ENCODE measurements at places on chromosomes 6 and 20.
A peak's percentile ranks its signal among the peaks of the same experiment; 100 is the strongest.

GRCh38 chr6:124679387-124679786, 282.9 kb upstream of the RNF217 start:
- no peak for DNase-seq

GRCh38 chr6:28282926-28283325, 1.6 kb downstream of the PGBD1 start:
- peak; percentile 11 for DNase-seq

DNA sequence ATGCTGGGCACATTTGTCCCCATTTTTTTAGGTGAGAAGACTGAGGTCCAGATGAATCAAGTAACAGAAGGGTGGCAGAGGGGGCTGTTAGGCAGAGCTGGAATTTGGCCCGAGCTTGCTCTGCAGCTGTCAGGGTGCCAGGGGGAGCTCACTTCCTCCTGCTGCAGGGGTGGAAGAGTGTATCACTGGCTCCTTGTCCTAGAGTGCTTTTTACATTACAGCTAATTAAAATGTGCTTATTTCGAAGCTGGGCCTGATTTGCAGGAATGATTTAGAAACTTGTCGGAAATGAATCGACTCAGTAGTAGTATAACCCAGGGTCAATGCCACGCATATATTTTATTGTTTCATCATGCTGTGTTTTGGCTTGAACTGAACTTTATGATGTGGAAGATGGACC, 11.1 kb downstream of the TOX2 start:
- no peak for DNase-seq

GRCh38 chr6:14190191-14190928, 72.8 kb downstream of the CD83 start:
- no peak for DNase-seq

GRCh38 chr6:170403451-170403850, 96.9 kb downstream of the FAM120B start:
- DNase-seq: peak; percentile 50

- no peak for DNase-seq
Observed at GRCh38 chr6:15505463-15505918, 157.3 kb downstream of the DTNBP1 start.

DNA sequence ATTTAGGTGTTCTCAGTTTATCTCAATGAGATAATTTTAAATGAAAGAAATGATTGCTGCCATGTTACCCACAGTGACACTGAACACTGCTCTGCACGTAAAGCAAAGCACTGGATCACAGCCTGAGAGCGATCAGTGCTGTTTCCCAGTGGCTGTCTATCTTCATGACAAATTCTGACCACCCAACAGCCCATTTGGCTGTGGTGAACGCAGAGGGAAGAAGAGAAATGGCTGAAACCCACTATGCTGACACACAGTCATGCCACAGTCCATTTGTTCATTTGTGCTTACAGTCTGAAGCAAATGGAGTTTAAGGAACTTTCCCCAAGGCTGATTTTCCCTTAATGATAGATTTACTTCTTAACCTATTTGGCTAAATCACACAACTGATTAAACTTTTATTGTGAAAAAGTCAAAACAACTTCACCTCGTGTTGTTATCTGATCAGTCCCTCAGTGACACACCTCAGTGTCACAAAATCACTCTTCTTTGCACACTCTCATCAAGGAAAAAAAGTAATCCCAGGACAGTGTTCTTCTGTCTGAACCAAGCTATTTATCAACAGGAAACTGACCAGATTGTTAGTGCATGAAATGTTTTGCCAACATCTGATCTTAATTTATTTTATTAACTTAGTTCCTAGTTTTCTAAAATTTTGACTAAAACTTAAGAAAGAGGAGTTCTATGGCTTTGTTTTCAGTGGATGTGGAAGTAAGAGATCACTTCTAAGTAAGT, 225.1 kb downstream of the TBX18 start:
- DNase-seq: no peak

- no peak for DNase-seq
Observed at GRCh38 chr6:5325173-5325572, 63.9 kb downstream of the FARS2 start.

DNA sequence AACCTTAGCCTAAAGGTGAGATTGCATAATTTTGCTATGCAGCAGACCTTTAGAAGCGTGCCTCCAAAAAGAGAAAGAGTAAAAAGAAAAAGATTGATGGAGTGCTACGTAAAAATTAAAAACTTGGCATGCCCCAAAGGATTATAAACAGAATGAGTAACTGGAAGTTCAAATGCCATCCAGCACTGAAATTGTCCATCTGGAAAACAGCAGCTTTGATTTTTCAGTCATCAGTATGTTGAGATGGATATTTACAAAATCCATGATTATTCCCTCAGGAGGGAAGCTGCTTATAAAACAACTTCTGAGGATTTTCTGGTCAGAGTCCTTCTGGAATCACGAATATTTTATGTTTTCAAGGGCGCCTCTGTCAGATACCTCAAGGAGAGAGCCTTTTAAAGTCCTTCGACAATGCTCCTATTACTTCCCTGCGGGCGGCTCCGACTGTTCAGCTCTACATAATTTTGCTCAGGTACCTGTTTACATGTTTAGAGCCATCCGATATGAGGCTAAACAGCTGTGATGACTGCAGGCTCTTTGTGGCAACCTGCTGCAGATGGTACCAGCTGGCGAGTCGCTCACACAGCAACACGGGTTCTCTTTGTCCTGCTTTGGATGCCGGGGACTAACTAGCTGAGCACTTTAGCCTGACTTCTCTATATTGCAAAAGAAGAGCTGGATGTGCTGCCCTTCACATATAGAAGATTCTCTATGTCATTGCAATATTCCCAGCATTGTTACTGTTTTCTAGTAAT, 83.3 kb downstream of the RCAN2 start:
- DNase-seq: no peak

DNA sequence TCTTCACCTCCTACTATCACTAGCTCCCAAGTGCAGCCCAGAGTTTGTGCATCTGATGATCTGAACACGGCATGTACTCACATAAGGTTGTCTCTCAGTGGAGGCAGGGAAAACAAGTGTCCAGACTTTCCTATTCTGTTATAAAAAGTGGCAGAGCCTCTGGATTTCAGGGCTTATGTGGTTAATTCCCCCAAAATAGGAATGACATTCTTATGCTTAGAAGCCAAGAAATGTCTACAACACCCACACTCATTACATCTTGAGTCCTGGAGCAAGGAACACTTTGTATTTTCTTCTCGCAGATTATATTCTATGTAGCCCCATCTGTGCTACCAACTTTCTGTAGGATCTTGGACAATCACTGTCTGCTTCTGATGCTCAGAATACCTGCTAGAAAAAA, 13.5 kb upstream of the SEMG1 start:
- DNase-seq: no peak

DNA sequence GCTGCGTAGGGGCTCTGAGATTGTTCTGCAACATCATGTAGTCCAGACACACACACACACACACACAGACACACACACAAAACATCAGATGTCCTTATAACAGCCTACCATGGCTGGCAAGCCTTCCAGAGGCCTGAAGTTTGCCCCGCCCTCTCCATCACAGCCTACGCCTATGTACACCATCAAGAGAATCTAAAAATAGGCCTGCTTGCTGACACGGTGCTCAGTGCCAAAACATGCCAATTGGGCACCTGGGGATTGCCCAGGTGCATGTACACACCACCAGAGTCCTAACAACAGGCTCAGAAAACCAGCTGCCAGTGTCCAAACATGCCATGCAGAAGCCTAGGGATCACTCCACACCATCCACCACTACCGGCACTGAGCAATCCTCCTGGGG, 391.7 kb upstream of the SPTLC3 start:
- DNase-seq: no peak

GRCh38 chr6:170347091-170347490, 40.5 kb downstream of the FAM120B start:
- DNase-seq: no peak

GRCh38 chr6:1535295-1535694, 74.4 kb upstream of the FOXC1 start:
- peak; percentile 2 for DNase-seq

GRCh38 chr6:151847064-151847463, 39.6 kb downstream of the ESR1 start:
- peak; percentile 54 for DNase-seq

- DNase-seq: no peak
Observed at GRCh38 chr6:18359237-18359885, 27.8 kb upstream of the RNF144B start.

- peak; percentile 37 for DNase-seq
Observed at GRCh38 chr6:146543940-146544615, 445 bp downstream of the RAB32 start.

DNA sequence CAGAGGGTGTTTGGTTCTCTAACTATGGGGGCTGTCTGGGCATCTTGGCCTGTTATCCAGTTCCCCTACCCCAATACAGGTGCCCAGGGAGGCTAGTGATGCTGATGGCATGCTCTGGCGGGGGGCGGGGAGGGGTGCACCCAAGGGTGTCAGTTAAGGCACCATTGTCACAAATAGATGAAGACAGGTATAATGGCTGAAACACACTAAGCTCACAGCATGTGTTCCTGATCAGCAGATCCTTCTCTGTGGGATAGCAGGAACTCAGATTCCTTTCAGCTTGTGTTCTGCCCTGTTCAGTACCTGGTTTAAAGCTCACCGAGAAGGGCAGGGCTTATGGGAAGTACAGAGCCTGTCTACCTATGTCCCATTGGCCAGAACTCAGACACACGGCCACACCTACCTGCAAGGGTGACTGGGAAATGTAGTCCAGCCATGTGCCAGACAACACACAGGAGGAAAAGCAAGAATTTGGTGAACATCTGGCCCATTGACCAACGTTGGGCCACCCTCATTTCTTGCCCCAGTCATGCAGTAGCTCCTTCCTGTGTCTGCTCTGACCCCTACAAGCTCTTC, 3.4 kb upstream of the RSPO4 start:
- peak; percentile 30 for DNase-seq

DNA sequence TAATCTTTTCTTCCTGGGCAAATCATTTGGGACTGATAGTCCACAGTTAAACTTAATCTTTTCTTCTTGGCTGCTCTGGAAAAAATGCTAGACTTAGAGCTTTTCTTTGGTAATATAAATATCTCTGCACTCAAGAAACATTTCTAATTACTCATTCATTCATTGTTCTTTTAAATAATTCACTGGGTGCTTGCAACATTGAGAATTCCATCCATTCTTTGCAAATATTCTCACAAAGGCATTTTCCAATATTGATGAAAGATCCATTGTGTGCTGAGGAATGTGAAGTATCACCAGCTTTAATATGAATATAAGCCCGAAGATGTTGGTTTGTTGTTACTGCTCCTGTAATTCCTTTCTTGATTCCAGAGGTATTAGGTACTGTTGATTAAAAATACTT, 38.4 kb downstream of the AKAP7 start:
- no peak for DNase-seq

GRCh38 chr6:139926711-139927110, 552.3 kb upstream of the CITED2 start:
- peak; percentile 42 for DNase-seq

- no peak for DNase-seq
Observed at GRCh38 chr6:100467129-100468015, 2.7 kb upstream of the SIM1 start.

DNA sequence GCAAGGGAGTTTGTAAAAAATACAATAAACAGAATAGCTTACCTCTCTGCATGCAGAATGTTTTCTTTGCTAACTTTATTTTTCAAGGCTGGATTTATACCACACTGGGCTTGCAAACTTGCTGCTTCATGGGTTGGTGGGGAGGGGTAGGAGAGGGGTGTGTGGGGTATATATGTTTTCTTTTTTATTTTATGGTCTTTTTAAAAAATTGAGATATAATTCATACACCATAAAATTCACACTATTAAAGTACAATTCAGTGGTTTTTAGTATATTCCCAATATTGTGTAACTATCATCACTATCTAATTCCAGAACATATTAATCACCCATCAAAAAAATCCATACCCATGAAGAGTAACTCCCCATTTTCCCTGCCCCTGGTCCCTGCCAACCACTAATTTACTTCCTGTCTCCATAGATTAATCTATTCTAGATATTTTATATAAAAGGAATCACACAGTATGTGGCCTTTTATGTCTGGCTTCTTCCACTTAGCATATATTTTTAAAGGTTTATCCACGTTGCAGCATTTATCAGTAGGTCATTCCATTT, 14.3 kb upstream of the TRPC4AP start:
- no peak for DNase-seq

GRCh38 chr6:126949786-126950185, 168.7 kb upstream of the RSPO3 start:
- no peak for DNase-seq

DNA sequence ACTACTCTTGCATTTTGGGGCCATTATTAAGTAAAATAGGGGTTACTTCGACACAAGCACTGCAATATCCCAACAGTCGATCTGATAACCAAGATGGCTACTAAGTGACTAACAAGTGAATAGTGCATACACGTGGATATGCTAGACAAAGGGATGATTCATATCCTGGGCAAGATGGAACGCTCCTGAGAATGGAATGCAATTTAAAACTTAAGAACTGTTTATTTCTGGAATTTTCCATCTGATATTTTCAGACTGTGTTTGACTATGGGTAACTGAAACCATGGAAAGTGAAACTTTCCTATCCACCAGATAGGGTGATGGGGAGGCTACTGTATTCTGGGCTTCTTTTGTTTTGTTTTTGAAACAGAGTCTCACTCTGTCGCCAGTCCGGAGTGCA, 66.5 kb downstream of the ILRUN start:
- peak; percentile 87 for DNase-seq

- peak; percentile 65 for DNase-seq
Observed at GRCh38 chr6:17393892-17394631, 667 bp downstream of the CAP2 start.

GRCh38 chr20:58141496-58141895, 87.0 kb downstream of the ANKRD60 start:
- DNase-seq: no peak

- no peak for DNase-seq
Observed at GRCh38 chr20:35199740-35200139, 26.8 kb upstream of the MMP24 start.

DNA sequence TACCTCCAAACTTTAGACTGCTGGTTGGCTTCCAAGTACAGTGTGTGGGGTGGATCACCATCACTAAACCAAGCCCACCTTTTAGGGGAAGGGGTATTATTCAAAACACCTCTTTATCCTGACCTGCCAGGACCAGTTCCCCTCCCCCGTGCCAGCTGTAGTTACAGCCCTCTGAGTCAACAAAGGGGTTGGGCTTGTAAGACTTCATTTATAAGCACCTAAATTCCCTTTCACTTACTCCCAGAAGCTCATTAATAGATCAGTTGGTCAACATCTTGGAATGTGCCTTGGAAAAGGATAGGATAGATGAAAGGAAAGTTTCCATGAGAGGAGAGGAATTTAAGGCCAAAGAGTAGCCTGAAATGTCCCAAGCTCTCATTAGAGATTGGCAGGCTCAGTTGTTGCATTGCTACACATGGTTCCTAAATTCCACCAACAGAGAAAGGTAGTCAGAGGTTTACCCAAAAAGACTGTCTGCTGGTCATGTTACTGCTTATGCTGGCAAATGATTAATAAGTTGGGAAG, 59.2 kb downstream of the TNFAIP3 start:
- DNase-seq: peak; percentile 17

GRCh38 chr6:23174781-23175361, 605.5 kb downstream of the HDGFL1 start:
- peak; percentile 91 for DNase-seq

- no peak for DNase-seq
Observed at GRCh38 chr6:7631466-7631865, 41.5 kb downstream of the SNRNP48 start.
